ENCODE measurements at places on chromosomes 5 and 9.

- peak; percentile 64 for DNase-seq
Observed at GRCh38 chr5:76082772-76083554, at the start of gene SV2C. Gene SV2C, plus strand, starts transcription at chr5:76083383. Its CDS starts 48,368 bp downstream, at chr5:76131751.

- DNase-seq = no peak
Observed at GRCh38 chr5:34847056-34847455, 8.1 kb downstream of the TTC23L start.

DNA sequence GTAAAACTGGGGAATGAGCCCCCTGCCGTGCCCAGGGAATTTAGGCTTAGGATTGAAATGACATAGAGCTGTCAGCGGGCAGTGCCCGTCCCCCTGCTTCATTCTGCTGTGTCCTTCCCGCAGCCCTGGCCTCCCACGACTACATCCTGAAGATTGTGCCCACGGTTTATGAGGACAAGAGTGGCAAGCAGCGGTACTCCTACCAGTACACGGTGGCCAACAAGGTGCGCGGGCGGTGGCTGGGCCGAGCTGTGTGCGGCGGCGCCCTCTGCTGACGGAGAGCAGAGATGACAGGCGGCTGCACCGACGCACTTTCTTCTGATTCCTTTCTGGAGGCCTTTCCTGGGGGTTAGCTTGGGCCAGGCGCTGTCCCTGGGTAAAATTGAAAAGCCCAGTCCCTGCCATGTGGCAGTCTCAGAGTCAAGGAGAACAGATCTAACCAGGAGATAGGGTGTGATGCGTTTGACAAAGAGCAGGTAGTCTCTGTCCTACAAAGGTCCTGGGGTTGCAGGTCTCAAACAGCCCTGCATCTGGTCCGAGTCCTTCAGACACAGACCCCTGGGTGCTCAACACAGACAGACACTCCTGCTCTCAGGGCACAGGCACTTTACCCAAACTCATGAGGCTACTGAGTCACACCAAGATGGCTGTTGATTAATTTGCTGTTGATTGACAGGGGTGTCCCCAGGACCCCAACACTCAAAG, 26.8 kb upstream of the RPL26L1 start:
- DNase-seq = peak; percentile 78

DNA sequence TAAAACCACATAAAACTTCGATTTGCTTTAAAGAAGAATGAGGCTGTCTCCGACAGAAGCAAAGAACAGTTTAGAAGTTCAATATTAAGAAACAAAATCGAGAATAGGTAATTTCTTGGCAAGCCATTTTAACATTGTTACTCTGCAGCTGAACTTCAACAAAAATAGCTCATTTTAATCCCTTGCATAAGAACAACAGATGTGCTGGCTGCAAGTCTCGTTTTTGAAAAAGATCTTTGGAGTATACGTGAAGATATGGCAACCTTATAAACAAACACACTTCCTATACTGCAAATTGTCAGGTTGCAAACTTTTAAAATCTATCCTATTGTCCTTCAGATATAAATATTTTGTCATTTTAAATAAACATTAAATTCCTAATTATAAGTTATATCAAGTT, 71.5 kb downstream of the FBN2 start:
- DNase-seq = no peak

DNA sequence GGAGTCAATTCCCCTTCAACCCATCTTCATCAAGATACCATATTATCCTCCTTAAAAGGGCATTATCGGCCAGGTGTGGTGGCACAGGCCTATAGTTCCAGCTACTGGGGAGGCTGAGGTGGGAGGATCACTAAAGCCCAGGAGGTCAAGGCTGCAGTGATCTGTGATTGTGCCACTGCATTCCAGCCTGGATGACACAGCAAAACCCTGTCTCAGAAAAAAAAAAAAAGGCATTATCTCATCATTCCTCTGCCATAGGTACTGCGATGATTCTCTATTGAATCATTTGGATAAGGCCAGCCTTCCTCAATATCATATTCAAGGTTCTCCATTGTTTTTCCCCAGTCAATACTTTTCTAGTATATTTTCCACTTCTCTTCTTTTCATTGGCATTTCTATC, 39.2 kb upstream of the RAB3C start:
- no peak for DNase-seq

All from stimulated activated CD4-positive, alpha-beta T cell treated with anti-CD3 and anti-CD28 coated beads, Interleukin-15, amount 100 ng/mL, for 24 hours (primary cell).